ENCODE measurements at places on chromosomes 2 and 18.

DNA sequence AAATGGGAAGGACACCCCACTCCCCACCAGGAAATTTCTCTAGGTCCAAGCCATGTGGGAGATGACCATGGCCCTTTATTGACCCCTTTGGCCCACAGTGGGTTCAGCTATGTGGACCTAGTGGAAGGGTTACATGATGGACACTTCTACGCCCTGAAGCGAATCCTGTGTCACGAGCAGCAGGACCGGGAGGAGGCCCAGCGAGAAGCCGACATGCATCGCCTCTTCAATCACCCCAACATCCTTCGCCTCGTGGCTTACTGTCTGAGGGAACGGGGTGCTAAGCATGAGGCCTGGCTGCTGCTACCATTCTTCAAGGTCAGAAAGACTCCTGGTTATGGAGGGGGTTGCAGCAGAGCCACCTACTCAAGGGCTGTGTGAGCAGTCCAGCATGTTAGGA lies 1.3 kb downstream of the STK16 start:
- no peak for DNase-seq

DNA sequence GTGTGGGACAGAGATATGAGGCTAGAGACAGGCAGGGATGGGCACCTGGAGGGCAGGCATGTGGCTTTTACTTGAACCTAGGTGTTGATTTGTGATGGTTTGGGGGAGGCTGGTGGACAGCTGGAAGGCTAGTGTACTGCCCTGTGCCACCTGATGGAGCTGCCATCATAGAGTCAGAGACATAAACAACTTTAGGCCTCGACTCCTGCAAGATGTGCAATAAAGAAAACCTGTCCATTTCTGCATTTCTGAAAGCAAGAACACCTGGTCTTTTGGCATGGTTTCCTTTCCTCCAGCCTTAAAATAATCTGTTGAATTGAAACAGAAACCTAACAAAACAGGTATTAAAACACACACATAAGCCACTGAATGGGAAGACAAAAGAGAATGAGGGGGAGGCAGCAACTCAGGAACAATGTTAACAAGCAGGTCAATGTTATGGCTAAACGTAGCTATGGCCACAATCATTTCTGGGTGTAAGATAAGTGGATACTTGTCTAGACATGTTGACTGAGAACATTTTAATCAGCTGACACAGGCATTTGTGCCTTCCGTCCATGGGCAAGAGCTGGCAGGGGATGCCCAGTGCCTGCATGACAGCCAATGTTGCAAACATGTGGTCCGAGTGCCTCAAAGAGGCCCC lies 87.8 kb downstream of the KCTD1 start:
- no peak for DNase-seq

DNA sequence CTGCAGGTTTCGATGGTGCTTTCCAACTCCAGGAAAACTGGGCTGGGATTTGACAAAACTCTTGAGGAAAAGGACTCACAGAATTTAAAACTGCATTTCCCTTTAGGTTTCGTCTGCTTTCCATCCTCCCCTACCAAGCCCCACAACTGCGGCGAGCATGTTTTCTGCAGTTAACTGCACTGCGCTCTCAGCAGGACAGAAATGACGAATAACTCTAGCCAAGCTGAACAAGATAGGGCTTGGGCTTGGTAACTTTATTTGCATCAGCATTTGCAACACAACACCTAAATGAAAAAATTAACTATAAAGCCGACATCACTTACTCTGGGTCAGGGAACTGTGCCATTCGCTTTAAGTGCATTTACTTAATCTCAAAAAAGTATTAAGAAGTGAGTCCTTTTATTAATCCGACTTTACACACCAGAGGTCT lies 669 bp upstream of the PIKFYVE start:
- DNase-seq = no peak

DNA sequence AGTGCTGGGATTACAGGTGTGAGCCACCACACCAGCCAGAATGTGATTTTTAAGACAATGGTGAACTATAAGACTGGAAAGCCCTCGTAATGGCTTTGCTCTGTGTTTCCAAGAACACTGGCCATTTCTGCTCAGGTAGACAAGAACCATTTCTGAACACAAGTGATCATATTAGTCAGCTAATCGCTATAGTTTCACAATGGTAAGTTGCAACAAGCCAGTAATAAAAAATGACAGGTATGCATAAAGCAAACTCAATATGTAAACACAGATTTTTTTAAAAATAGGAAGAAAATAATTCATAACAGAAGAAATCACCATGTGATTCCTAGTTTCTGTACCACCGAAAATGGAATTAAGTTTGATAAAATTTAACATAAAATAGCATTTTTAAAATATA lies 166.5 kb downstream of the THADA start:
- DNase-seq = no peak

- DNase-seq = no peak
Observed at GRCh38 chr2:216279031-216279430, 93.3 kb downstream of the MARCHF4 start.

- no peak for DNase-seq
Observed at GRCh38 chr2:238929242-238930081, 81.6 kb downstream of the TWIST2 start.

DNA sequence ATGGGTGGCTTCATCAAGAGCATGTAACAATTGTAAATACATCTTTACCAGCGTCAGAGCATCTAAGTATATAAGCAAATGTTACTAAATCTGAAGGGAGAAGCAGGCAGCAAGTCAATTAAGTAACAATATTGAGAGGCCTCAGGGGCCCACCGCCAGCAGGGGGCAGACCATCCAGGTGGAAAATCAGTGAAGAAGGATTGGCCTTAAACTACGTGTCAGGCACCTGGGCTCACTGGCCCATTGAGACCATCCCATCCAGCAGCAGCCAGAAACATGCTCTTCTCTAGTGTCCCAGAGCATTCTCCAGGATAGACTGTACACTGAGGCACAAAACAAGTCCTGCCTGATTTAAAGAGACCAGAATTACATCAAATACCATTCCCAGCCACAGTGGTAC lies 96.2 kb upstream of the SNTG2 start:
- no peak for DNase-seq

GRCh38 chr2:176142281-176142680 lies 9.1 kb upstream of the HOXD4 start:
- DNase-seq = no peak

- DNase-seq = no peak
Observed at GRCh38 chr2:3620834-3621233, 25.9 kb downstream of the COLEC11 start.

DNA sequence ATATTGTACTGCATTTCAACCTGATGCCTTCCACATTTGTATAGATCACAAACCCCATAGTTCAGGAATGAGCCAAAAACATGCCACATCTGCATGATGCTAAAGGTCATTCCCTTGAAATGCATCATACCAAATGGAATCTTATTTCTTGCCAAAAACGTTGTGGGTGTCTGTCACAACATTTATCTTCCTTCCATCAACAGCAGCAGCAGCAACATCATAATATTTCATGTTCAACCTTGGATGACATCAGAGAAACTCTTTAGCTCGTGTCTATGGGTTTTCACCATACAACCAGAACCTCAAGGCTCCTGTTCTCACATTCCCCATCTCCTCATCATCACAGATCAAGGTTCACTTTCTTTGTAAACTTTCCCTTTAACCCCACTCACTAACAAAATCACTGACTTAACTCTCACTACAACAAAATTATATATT lies 221.3 kb upstream of the CTAGE1 start:
- no peak for DNase-seq

DNA sequence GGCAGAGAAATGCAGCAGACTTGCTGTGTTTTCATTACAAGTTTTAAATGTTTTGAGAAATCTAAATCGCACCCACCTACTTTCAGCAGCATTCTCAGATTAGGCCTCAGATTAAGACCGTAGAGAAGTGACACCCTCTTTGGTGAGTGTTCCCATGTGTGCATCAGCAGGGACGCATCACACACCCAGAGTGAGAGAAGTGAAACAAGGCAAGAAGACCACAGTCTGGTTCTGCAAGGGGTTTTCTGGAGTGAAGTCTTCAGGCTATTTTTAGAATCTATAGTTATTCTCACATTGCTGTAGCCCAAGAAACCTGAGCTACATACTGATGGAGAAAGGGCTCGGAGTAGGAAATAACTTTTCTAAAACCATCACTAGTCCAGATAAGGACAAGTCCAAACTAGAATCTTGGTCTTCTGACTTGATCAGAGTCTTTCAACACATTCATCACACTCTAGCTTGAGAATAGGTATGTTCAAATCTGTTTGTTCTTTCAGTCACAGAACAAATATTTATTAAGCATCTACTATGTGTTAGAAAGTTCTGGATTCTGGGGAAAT lies 1216.6 kb upstream of the PIK3C3 start:
- no peak for DNase-seq

GRCh38 chr2:240868286-240869108 lies at the start of gene AGXT:
Gene AGXT (plus strand): TSS chr2:240868824. CDS start chr2:240868866, 42 bp downstream.
- DNase-seq = no peak

DNA sequence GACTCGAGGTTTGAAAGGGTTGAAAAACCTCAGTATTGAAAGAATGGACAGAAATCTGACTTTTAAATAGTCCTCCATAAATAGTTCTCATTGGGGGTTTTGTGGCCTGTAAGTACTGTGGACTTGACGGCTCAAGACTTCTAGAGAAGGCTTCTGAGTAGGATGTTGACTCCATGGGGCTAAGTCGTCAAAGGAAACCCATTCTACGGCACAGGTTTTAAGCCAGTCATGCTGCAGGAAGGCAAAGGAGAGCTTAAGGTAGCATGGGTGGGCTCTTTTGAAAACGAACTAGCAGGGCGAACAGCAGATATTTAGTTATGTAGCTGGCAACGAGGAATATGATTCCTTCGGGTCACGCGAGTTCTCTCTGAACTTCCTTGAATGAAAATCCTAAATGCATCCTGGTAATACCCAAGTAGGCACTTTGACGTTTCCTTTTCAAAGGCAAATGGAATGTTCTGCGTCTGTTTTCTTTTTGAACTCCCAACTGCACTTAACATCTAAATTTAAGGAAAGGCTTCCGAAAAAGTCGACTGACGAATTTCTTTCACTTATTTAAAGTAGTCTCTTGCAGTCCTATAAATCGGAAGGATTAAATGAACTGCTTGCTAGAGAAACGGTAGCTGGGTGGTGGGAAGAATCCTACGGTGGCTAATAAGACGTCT lies 1.1 kb upstream of the NEDD4L start:
- no peak for DNase-seq

- DNase-seq = no peak
Observed at GRCh38 chr18:35026407-35027061, 14.7 kb upstream of the MAPRE2 start.
